ENCODE measurements at places on chromosomes 6 and 20.

GRCh38 chr6:136763255-136763654 is 29.0 kb downstream of the MAP3K5 start:
- no peak for DNase-seq

- no peak for DNase-seq
Measured at GRCh38 chr6:169752074-169752623, 727 bp downstream of the ERMARD start.

DNA sequence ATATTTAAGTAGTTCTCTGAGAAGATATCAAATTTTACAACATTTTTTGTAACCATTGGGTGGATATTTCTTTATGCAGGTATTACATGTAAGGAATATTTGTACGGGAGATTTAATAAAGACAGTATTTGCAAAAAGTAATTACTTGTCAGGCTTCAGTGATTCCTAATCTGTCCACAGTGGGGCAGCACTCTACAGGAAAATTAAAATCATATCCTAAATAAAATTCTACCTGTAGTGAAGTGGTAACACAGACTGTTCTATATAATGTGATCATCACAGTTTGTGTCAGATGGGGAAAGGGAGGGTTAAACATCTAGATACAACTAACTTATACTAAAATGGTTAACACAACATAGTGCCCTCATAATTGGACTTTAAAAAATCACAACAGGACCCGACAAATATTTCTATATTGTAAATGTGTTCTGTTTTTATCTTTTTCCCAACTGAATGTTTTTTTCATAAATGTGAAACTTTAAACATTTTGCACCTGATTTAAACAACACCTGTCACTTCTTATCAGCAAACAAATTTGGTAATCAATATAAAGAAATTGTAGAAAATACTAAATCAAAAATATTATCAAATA is 145.6 kb upstream of the MANEA start:
- DNase-seq: no peak

GRCh38 chr6:131949620-131949908 is 1.6 kb downstream of the CCN2 start:
- DNase-seq: no peak

DNA sequence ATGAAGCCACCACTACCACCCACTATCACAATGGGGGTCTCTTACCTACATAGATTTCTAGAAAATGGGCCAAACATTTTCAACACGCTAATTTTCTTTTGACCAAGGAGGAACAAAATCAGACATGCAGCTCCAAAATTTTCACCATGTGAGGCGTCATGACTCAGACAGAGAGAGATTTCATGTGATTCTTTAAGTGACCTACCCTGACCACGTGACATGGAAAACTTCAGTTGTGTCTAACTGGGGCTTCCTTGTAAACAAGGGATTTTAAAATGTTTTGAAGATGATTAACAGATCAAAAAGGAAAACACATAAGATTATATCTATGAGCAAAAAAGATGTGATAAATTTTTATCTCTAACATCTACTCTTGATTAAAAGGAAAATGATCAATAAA is 199.2 kb downstream of the TBXT start:
- DNase-seq: peak; percentile 25

- DNase-seq: no peak
Measured at GRCh38 chr6:17130786-17131185, 28.9 kb downstream of the STMND1 start.

- no peak for DNase-seq
Measured at GRCh38 chr6:43020847-43021246, 576 bp upstream of the RRP36 start.

GRCh38 chr20:16378712-16379370 is 194.4 kb downstream of the KIF16B start:
- no peak for DNase-seq
